ENCODE measurements at places on chromosomes 5 and 9.

DNA sequence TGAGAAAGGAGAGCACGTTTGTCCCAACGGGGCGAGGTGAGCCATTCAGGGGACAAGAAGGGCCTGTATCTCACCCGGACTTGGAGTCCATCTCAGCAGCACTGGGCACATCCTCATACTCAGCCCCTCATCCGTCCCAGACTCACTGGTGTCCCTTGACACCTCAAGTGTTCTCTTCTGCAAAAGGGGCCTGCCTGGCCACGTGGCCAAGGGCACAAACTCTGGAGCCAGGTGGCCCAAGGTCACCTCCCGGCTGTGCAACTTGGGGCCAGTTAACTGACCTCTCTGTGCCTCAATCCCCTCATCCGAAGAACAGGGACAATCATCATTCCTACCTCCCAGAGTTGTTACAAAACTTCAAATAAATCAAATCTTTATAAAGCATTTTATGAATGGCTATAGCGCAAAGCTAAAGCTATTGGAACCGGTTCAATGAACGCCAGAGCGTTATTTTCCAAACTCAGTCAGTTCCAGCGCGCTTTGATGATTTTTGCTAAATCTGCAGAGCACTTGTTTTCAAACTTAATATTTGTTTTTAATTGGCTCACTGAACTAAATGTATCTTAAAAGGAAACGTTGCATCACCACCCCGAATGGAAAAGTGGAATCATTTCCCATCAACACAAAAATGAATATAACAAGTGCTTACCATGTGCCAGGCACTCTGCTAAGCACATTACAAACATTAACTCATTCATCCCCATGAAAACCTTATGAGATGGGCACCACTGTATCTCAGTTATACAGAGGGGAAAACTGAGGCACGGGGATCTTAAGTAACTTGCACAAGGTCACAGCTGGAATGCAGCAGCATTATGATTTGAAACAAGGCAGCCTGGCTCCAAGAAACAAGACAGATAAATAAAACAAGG lies 49.3 kb downstream of the DUSP1 start:
- peak; percentile 52 for DNase-seq

DNA sequence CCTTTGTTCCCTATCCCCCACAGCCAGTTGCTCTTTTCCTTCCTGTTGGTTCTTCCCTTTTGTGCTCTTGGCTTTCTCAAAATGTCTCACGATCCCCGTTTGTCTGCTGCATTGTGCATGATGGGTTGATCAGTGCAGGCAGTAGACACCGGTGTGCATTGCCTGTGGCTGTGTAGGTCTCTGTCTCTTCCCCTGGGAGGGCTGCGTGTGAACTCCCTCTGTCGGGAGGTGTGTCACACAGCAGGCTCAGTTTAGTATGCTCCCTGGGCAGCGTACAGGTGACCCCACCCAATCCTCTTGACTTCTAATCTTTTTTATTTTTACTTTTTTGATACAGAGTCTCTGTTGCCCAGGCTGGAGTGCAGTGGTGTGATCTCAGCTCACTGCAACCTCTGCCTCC lies 265.3 kb downstream of the FSTL4 start:
- no peak for DNase-seq

GRCh38 chr5:127094161-127094814 lies 21.0 kb upstream of the C5orf63 start:
- DNase-seq: no peak

DNA sequence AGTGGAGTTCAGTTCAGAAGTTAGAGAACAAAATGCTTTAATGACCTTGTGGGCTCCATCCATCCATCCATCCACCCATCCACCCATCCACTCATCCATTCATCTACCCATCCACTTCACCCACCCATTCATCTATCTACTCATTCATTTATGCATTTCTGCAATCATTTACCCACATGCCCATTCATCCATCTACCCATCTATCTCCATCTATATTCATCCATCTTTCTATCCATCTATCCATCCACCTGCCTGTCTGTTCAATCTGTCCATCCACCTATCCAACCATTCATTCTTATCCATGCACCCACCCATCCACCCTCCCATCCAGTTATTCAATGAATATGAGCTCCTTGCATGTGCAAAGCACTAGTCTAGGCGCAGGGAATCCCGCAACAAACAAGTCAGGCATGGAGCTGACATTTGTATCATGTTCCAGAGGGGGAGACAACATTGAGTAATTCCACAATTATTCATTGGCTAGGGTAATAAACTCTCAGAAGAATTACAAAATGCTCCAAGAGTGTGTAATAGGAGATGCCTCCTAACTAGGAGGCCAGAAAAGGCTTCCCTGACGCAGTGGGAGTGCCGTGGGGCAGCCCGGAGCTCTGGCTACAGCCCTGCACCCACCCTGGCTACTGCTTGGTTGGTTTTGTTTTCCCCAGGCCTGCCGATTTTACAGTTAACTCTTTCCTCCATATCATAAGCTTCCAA lies 211.2 kb downstream of the NXNL2 start:
- peak; percentile 94 for DNase-seq

Data from fibroblast of upper back skin (primary cell).